Stimulated activated CD4-positive, alpha-beta T cell treated with anti-CD3 and anti-CD28 coated beads, Interleukin-2, amount 100 ng/mL, for 24 hours (primary cell): ENCODE measurements at places on chromosomes 4 and X.

- no peak for DNase-seq
Measured at GRCh38 chr4:72971572-72971971, 97.9 kb downstream of the COX18 start.

GRCh38 chr4:169566021-169566818, 46.2 kb downstream of the NEK1 start:
- no peak for DNase-seq

- no peak for DNase-seq
Measured at GRCh38 chr4:3746701-3747580, 19.2 kb upstream of the ADRA2C start.

DNA sequence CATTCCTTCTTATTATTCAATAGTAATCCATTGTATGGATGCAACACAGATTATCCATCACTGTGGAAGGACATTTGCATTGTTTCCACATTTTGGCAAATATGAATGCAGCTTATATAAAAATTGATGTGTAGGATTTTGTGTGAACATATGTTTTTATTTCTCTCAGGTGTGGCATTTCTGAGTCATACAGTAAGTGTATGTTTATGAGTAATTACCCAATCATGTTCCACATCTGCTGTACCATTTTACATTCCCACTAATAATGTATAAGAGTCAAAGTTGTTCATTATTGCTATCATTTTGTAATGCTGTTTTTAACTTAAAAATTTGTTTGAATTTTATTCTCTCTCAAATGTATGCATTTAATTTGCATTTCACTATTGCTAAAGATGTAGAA, 25.5 kb downstream of the MAGEA4 start:
- no peak for DNase-seq

DNA sequence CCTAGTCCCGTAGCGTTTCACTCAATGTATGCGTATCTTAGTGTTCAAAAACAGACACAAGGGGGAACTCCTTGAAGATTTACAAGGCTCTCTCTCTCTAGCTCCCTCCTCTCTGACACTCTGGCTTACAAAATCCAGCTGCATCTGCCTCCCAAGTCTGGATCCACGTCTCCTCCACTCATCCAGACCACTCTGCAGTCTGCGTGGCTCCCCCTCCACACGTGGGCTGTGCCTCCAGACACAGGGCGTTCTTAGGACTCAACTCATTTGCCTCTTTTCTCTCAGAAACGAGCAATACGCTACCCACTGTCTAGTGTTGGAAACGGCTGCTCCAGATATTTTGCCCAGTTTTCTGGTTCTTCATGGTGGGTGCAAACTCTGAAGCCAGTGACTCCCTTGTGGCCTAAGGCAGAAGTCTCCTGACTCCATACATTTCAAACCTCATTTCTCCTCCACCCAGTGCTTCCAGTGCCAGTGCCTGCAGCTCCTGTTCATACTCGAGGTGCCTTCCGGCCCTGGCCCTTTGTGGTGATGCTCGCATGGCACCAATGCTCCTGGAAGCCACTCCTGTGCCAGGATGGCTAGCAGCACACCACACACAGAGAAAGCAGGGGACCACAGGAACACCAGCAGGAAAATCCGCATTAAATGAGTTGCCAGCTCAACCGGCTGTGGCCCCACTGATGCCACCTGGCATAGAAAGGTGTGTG, 24.1 kb downstream of the NAT8L start:
- no peak for DNase-seq

DNA sequence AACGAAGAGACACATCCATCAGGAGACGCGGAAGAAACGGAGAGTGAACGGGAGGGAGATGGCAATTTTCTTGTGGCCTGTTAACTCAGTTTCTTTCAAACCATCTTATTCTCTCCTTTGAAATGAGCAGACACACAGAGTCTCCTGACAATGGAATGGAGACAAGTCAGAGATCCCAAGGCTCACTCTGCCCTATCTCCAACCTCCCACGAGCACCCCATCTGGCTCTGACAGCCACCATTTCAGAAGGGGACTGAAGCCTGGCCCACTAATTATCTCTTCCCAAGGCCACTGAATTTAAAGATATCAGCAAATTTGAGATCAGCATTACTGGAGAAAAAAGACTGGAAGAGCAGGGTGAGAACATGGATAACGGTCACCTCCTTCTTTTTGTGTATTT, 215.6 kb downstream of the DHX15 start:
- DNase-seq = no peak

DNA sequence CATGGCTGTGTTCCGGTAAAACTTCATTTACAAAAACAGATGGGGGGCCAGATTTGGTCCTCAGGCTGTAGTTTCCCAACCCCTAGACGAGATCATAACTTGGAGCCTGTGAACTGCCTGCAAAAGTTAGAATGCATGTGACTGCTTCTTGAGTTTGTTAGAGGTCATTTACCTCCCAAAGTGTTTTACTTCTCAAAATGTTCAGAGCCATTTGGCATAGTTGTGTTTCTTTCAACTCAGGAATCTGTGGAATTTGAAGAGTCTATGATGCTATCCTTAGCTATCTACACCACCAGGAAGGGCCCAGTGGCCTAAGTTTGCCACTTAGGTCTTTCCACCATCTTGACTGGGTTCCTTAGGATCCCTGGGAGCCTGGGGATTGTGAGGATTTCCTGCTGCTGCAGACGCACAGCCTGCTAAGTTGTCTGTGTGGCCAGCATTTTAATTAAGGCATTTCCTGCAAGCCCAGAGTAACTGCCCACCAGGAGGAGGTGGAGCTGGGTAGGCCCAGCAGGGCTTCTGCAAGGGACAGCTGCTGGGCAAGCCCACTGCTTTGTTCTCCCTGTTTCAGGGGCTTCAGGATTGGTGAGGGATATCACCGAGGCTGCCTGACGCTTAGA, 53.1 kb downstream of the CCNI start:
- DNase-seq = no peak

- no peak for DNase-seq
Measured at GRCh38 chrX:32954125-32954524, 257.2 kb downstream of the DMD start.
